BE2C (cell line): ENCODE measurements at places on chromosomes 16 and 17.

- no peak for DNase-seq
Observed at GRCh38 chr16:12097523-12098428, 121.2 kb downstream of the SNX29 start.

- peak; percentile 94 for DNase-seq
Observed at GRCh38 chr17:75845058-75845711, 981 bp upstream of the UNC13D start.

DNA sequence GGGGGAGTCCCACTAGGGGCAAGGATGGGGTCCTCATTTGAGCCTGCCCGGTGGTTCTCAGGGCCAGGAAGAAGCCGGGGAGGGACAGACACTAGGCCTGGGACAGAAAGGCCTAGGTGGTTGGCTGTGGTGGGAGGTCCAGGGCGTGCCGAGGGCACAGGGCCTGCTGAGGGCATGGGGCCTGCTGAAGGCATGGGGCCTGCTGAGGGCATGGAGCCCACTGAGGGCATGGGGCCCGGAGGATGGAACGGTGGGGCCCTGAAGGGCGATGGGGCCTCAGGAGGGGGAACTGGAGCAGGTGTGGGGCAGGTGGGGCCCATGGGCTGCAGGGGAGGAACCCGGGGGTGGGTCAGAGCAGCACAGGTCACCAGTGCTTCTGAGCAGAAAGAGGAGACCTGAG, 31.2 kb downstream of the PELP1 start:
- DNase-seq, result no peak

- DNase-seq, result no peak
Observed at GRCh38 chr17:37233036-37233435, 142.7 kb upstream of the C17orf78 start.

- DNase-seq, result no peak
Observed at GRCh38 chr16:48123104-48123788, 32.5 kb downstream of the ABCC12 start.

DNA sequence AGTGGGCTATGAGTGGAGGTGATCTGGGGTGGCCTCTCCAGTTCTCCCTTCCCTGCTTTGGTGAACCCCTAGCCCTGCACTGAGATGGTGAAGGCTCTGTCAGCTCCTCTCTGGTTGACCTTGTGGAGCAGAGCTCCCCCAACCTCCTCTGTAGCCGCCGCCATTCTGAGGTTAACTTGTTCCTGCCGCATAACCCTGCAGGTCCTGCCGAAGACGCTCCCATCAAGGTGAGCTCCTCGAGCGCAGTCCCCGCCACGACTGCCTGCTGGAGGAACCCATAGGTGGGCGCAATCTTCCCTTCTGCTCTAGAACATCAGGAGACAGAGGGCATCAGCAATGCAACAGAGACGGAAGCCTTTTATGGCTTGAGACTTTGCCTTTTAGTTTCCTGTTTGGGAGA, 15.2 kb upstream of the SLC47A2 start:
- no peak for DNase-seq

- no peak for DNase-seq
Observed at GRCh38 chr17:76672892-76673291, 29.3 kb upstream of the ST6GALNAC1 start.

DNA sequence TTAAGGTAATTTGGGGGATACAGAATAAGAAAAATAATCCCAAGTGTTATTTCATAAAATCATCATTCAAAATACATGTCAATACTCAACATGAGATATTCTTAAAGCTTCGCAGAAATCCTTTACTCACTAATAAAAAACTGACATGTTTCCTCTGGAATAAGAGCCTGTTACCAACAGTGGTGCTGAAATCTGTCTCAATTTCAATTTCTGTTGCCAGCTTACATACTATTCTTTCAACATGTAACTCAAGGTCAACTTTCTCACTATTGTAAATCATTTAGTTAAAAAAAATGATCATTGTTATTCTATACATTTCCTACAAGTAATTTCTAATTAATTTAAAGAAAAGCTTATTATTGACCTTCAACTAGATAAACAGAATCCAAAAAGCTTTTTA, 67.9 kb downstream of the CEP95 start:
- no peak for DNase-seq

DNA sequence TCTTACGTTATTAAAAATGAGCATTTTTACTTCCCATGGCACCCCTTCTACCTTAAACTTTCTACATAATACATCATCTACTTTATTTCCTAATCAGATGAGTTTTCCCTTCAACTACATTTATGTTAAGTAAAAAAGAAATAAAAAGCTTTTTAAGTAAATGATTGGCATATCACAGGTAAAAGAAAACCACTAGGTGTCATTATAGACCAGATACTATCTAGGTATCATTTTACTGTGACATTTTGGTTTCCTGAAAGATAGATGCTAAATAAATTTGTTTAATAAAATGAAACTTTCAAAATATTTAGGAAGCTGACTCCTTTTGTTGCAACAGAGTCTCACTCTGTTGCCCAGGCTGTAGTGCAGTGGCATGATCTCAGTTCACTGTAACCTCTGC, 3.8 kb upstream of the CMTM1 start:
- no peak for DNase-seq

DNA sequence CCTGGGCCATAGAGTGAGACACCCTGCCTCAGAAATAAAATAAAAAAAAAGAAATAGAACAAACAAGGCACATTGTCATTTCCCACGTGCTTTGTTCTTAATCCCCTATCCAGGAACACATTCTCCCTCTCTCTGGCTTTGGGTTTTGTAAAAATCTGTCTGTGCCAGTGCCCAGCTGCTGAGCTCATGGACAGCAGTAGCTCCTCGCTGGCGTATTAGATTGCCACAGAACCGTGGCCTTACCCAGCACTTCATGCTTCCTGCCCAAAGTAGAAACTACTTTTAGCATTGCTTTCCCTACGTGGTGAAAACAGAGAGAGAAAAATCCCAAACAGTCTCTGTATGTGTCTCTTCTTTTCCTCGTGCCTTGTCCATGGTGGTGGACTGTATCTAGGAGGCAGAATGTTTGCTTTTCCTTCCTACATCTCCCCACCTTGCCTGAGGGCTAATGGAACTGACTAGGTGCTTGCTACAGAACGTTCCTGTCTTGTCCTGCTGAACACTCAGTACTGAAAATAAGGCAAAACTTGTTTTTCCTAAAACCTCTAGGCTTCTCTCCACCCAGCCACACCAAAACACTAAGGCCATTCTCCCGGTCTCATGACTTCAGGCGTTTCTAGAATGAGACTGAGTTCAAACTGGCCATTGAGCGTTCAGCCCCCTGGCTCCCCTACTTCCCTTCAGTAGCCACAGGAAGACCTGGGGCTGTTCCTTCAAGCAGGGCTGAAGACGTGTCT, 26.1 kb downstream of the MNT start:
- DNase-seq, result no peak

GRCh38 chr17:66959641-66960375, 4.7 kb upstream of the CACNG4 start:
- DNase-seq, result no peak

GRCh38 chr16:66275775-66276428, 90.6 kb upstream of the CDH5 start:
- DNase-seq, result peak; percentile 63

DNA sequence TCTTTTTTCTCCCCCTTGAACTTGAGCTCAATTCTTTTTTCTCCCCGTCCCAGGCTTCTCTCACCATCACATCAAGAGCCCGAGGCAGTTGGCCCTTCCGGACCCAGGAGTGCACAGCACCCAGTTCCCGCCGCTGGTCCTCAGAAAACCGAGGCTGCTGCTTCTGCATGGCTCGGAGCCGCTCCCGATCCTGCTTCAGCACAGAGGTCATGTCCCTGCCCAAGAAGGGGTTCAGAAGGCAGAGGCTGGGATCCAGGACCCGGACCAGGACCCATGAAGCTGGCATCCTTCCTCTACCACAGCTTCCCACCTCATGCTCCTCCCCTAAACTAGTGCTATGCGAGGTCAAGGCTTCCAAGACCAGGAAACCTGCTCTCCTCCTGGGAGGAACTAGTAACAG, 10.5 kb downstream of the PER1 start:
- no peak for DNase-seq

DNA sequence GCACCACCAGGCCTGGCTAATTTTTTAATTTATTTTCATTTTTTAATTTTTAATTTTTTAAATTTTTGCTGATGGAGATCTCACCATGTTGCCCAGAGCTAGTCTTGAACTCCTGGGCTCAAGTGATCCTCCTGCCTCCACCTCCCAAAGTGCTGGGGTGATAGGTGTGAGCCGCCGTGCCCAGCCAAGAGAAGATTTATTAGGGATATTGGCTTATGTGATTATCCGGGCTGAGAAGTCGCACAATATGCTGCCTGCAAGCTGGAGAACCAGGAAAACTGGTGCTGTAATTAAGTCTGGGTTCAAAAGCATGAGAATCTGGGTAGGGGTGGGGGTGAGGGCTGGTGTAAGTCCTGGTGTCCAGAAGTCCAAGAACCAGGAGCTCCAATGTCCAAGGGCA, 2.5 kb upstream of the C16orf90 start:
- no peak for DNase-seq

DNA sequence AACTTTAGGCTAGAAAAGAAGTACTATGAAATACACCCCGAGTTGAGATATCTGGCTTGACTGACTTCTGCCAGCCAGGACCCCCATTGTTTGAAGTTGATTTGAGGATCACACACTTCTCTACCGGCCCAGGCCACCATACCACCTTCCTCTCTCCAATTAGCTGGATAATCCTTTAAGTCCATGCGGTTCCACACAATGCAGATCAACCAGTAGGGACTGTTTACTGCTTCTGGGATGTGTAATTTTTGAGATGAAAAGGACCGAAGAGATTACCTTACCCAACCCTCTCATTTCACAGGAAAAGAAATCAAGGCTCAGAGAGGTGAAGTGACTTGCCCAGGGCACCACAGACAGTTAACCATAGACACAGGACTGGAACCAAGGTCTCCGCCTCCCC, 20.5 kb downstream of the ERN1 start:
- no peak for DNase-seq

GRCh38 chr16:58970775-58971174, 236.7 kb upstream of the GOT2 start:
- DNase-seq, result no peak

DNA sequence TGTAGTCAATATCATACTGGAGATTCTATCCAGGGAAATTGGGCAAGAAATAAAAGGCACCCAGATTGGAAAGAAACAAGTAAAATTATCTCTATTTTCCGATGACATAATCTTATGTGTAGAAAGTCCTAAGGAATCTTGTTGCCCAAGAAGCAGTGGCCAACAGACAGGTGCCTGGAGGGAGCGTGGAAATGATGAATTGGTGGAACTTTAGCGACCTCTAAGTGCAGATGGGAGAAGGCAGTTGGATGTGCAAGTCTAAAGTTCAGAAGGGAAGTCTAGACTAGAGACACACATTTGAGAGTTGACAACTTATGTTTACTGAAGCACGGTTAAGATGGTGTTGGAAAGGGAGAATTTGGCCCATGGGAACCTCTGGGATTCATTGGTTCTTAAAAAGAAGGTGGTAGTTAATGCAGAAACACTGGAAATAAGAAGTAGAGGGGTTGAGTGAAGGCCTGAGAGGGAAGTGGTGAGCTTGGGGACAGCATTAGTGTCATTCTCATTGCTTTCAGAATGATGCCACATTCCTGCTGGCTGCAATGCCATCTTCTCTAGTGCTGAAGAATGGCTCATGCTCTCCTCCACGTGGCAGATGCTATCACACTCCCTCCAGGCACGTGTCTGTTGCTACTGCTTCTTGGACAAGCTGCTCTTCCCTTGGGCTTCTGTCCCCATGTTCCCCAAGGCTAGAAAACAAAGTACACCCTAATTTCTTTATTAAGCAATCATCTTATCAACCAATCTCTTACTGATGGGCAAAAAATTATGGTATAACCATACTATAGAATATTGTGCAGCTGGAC, 24.0 kb downstream of the TAT start:
- DNase-seq, result no peak

DNA sequence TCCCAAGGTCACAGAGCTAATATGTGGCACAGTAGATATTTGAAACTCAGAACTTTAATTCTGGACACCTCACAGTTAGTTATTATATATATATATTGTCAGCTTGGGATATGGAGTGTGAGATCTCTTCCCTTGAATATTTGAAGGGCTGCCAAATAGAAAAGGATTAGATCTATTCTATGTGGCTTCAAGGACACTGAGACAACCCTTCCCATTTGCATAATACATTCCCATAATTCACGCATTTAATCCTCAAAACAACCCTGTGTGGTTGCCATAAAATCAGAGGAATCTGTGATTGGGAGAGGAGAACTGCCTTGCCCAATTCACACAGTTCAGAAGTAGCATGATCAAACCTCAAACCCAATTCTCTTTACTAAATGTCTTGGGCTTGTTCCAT, 365.8 kb upstream of the DYNLRB2 start:
- DNase-seq, result no peak

- peak; percentile 67 for DNase-seq
Observed at GRCh38 chr16:17271687-17272086, 199.1 kb downstream of the XYLT1 start.

GRCh38 chr17:46832945-46833839, 14.7 kb upstream of the WNT3 start:
- no peak for DNase-seq

DNA sequence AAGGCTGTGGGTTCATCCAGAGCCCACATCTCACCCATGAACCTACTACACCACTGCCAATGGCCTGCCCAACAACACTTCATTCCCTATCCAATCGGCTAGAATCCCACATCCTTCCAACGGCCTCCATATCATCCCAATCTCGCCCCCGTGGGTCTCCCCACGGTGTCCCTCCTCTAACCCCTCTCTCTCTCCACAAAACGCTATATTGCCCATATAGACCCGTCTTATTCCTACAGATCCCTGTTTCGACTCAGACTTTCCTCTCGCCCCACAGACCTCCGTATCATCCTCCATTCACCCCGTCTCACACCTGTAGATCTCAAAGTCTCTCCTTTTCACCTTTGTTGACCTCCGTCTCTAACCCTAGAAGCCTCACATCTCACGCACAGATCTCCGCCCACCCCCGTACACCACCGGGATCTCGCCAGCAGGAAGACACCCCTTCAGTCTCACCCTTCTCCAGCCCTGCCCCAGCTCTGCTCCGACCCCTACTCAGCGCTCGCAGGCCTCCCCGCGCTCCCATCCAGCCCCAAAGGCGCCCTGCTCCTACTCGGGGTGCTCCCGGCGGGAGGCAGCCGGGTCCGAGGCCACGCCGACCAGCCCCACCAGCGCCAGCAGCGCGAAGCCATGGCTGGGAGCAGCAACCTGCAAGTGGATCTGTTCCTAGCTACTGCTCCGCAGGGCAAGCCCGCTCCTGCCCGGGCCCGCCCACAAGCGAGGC, at the start of gene FDXR:
Gene FDXR, minus strand, starts transcription at position 682 of the 724 bp plus-strand sequence. Its CDS starts 50 bp downstream, at position 632.
- no peak for DNase-seq

- peak; percentile 9 for DNase-seq
Observed at GRCh38 chr16:80824623-80825364, 20.4 kb upstream of the CDYL2 start.
